ENCODE measurements at places on chromosomes 11 and 22.
A peak's percentile ranks its signal among the peaks of the same experiment; 100 is the strongest.

- no peak for DNase-seq
Observed at GRCh38 chr22:32607086-32607485, 132.5 kb downstream of the FBXO7 start.

GRCh38 chr22:17264321-17265052, 45.3 kb upstream of the ADA2 start:
- no peak for DNase-seq

DNA sequence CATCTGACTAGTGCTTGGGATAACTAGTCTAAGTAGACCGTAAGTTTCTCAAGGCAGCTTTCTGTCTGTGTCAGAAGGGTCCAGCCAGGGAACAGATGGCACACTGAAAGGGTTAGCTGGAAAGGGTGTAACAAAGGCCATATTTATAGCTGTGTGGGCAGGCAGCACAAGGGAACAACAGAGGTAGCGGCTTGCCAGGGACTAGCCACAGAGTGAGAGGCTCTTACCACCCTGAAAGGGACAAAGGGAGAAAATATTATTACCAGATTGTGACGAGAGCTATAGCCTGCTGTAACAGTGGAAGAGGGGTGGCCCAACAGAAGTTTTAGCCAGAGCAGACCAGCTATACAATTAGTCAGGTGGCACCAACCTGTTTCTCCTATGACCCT, 129.4 kb downstream of the CCDC34 start:
- DNase-seq: no peak

DNA sequence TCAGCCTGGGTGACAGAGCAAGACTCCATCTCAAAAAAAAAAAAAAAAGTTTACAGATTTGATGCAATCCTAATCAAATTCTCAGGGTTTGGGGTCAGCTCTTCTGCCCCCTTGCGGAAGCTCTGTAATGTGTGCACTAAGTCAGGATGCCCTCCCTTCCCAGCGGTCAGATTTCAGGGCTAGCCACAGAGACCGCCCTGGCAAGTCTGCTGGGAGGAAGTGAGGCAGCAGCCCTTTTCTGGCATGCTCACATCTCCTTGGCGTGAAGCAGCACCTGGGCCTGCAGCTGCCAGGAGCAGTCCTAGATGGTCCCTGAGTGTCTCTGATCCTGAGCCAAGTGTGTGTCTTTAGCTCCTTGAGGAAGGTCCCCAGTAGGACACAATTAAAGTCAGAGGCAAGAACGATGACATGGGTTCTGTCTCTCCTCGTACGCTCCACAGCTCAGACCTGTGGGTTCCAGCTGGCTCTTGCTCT, 10.9 kb upstream of the APOBEC3C start:
- peak; percentile 24 for DNase-seq

GRCh38 chr11:69523453-69523852, 42.0 kb downstream of the LINC01488 start:
- DNase-seq: no peak

- no peak for DNase-seq
Observed at GRCh38 chr11:111427471-111427912, 48.4 kb upstream of the POU2AF1 start.

DNA sequence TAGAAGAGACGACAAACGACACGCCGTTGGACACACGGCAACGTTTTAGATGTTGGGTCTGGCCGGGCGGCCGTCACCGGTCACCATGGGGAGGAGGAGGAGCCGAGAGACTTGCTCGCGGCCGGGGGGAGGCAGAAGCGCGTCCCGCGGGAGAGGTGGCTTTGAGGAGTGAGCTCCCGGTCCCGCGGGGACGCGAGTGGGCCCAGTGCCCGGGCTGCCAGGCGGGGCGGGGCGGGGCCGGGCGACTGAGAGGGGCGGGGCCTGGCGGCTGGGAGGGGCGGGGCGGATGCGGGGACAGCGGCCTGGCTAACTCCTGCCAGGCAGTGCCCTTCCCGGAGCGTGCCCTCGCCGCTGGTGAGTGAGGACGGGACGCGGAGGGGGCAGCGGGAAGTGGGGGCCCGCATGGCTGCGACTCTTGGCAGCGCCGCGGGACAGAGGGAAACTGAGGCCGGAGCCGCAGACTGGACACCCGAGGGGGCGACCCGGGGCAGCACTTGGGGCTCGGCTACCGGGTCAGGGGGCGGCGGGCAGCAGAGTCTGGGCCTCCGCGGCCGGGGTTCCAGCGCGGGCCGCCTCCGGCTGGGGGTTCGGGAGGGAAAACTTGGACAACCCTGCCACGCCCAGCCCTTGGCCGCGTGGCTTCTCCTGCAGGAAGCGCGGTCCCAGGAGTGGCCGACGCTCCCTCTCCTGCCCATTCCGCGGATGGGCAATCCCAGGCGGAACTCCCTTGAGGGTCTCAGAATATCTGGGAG, at the start of gene TSPO:
TSPO (plus strand) TSS at position 309 of the 752 bp plus-strand sequence. CDS start 7,680 bp downstream, outside the sequence.
- peak; percentile 55 for DNase-seq

- DNase-seq: no peak
Observed at GRCh38 chr22:46045459-46046298, 68.7 kb upstream of the WNT7B start.

DNA sequence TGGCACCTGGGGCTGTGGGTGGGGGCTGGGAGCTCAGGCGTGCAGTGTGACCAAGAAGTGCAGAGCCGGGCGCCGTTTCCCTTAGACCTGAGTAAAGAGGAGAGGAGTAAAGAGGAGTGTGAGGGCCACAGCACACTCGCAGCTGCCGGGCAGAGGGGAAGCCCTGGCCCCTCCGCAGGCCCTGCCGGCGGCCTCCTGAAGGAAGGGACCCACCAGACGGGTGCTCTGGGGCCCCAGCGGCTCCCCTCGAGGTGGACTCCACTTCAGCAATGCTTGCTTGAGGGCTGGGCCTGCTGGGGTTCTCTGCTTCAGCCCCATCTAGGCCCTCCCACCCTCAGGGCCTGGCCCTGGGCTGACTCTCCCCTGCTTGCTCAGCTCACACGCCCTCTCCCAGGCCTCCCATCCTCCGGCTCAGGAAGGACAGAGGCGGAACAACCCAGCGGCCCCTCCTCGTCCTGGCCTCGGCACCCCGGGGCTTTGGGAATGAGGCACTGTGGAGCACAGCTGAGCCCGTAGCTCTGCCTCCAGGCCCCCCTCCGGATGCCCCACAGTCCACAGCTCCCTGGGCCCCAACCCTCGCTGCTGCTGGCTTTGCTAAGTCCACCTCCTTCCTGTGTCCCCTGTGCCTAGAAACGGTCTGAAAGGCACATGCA, 1198.7 kb downstream of the BRD1 start:
- no peak for DNase-seq

DNA sequence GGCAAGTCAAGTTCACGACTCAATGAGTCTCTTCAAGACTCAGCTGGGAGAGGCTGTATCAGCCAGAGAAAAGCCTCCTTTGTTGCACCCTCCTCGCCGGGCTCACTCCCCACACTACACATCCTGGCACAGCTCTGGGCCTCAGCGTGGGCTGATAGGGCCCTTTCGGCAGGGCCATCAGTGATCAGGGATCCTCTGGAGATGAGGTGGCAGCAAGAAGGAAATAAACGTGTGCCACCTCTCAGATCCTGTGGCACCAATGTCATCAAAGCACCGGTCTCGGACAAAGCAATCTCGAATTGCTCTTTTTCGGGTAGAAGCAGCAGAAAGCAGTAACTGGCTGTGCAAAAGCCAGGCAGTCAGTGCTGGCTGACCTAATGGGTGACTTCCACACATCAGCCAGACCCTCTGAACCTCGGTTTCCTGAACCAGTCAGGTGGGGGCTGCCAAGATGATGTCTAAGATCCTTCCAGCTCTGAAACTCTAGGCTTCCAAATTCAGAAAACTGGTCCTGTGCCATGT, 2.1 kb downstream of the EHD1 start:
- no peak for DNase-seq

GRCh38 chr22:36528795-36529751, at the start of gene EIF3D:
Gene EIF3D (minus strand): TSS chr22:36529166. CDS start chr22:36526121, 3,045 bp downstream.
- peak; percentile 93 for DNase-seq

DNA sequence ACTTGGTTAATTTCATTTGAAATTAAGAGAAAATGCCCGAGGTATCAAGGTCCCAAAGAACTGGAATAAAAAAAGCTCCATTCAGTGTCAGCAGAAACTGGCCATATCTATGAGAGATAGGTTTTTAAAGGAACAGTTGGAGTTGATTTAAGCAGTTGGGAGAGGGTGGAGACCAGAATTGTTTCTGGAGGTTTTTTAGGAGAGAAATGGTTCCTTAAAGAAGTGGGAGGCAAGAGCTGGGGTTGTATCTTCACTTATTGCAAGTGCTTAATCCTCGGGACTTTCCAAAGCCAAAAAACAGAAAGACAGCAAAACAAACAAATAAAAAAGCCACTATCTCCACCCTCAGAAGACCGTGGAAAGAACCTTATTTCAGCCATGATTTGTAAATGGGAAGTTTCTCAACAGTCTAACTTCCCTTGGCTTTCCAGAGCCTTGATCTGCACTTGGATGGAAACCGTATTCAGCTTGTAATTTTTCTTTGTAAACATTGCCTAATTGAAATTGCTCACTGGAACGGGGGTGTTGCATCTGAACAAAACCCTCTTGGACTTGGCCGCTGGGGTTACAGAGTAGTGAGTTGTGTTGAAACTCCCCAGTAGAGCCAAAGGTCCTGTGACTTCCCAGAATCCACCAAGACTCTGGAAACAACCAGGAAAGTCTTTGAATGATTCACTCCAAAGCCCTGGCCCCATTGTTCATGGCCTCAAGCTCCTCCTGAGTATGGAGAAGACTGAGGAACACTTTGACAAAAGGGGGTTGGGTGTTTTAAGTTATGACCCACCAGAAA, 115.6 kb downstream of the SLC1A2 start:
- DNase-seq: no peak

DNA sequence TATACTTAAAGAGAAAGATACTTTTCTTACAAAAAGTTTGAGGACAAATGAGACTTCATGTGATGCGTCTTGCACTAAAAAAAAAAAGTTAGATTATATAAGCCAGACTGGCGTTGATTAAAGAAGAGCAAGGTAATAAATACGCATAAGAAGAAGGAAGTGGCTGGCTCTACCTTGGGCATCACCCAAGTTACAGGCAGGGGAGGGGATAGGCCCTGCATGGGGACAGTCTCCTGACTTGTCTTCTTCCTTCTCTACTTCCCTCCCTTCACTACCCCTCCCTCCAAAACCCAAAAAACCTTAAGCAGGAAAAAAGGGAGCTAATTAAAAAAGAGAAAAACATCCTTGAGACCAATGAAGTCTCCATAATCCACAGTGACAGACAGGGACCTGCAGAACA, 22.3 kb upstream of the TMA7B start:
- DNase-seq: no peak

- DNase-seq: no peak
Observed at GRCh38 chr11:111923951-111924350, 5.2 kb downstream of the C11orf52 start.

- no peak for DNase-seq
Observed at GRCh38 chr11:75476739-75477613, 44.0 kb upstream of the KLHL35 start.
